ENCODE measurements at places on chromosomes 5 and 9.
A peak's percentile ranks its signal among the peaks of the same experiment; 100 is the strongest.

DNA sequence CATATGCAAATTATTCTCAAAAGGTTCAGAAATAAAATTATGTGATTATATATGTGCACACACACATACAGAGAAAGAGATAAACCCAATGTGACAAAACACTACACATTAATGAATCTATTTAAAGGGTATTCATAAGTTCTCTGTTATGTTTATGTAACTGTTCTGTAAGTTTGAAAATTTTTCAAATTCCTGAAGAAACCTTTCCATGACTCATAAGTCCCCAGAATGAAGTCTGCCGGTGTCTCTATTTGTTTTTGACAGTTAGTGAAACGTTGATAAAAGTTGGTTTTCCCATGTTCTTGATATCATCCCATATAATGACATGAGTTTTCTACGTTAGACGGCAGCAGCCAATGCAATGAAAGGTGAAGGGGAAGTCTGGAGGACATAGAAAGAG lies 199.5 kb upstream of the PUM3 start:
- DNase-seq = no peak

GRCh38 chr5:81066102-81066501 lies 105.9 kb downstream of the RASGRF2 start:
- DNase-seq = no peak

DNA sequence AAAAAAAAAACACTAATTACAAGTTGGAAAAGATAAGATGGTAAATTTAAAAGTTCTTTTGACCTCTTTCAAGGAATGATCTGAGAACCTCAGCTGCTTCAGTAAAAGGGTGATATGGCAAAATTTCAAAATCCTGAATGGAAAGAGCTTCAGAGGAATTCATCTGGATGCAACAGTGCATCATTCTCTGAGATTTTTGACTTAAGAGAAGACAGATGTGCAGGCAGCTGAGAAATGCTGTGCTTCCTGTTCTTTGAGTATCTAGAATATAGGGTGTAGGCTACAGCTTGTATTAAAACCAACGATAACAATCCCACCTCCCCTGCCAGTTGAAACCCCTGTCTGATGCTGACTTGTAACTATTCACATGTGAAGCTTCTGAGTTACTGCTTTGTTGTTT lies 6.2 kb downstream of the FRMPD1 start:
- no peak for DNase-seq

DNA sequence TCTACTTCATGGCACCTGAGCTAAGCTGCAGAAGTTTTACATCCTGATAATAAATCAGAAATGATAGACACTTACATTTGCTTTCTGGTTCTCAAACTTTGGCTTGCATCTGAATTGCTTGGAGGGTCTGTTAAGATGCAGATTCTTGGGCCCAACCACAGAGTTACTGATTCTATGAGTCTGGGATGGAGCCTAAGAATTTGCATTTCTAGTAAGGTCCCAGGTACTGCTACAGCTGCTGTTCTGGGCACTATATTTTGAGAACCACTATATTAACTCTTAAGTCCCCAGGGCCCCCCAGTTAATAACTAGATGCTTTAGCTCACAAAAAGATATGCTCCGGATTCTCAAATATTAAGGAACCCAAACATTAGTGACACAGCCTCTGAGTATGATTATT lies 69.8 kb upstream of the DAB2 start:
- DNase-seq = no peak

DNA sequence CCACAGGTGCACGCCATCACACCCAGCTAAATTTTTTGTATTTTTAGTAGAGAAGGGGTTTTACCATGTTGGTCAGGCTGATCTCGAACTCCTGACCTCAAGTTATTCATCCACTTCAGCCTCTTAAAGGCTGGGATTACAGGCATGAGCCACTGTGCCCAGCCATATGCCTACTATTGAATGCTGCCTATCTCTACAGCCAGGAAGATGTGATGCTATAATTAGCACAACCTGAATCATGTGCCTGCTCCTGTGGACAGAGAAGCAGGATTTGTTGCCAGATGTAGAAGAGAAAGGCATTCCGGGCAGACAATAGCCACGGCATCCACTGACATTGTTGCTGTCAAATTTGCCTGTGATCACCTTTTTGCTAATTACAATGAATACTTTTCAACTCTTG lies 24.4 kb upstream of the MLLT3 start:
- DNase-seq = no peak

- peak; percentile 59 for DNase-seq
Observed at GRCh38 chr5:180291943-180292831, at the start of gene MAPK9. MAPK9 (minus strand) TSS chr5:180292083; CDS start chr5:180280561, 11,522 bp downstream.

- DNase-seq = no peak
Observed at GRCh38 chr9:136156209-136157120, 37.8 kb upstream of the TMEM250 start.

GRCh38 chr9:107685901-107686300 lies 196.3 kb upstream of the KLF4 start:
- DNase-seq = no peak

DNA sequence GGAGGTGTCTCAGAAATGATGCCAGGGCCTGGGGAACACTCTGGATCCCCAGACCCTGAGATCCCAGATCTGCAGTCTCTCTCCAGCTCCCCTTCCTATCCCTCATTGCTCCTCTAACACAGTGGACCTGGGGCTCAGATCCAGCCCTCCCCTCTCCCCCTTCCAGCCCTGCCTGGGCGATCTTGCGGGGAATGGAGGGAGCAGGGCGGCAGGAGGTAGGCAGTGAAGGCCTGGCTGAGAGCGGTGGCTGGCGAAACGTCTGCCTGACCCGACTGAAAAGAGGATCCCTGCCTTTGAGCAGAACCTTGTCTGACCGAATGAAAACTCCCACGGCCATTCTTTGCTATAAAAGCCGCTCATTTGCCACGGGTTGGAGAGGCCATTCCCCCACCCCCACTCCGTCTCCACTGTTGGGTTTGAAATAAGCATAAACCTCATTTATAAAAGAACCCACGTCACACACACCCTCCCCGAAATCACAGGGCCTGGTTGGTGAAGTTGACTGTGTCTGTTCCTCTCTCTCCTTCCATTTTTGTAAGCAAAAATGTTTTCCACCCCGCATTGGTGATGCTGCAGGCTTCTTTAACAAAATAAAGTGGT lies 8.8 kb downstream of the MSX2 start:
- DNase-seq = no peak

- DNase-seq = no peak
Observed at GRCh38 chr9:2962471-2963172, 118.7 kb upstream of the PUM3 start.

- DNase-seq = no peak
Observed at GRCh38 chr5:125036494-125036893, 290.1 kb upstream of the ZNF608 start.

DNA sequence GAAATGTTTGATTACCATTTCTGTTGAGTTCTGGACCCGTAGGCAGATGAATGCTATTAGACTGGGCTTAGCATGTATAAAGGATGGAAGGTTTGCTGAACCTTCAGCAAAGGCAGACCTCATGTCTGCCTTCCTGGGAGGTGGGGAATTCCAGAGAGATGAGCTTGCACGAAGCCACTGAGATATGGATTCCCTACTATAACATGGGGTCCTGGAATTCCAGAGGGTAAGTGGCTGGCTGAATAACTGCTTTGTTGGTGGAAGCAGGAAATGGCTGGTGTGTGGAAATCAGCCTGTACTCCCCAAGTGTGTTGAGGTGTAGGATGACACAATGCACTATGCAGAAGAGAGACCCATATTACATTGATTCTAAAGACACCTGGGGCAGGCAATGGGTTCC lies 526.4 kb downstream of the CTNND2 start:
- no peak for DNase-seq

GRCh38 chr5:179228341-179229121 lies 116.7 kb downstream of the ADAMTS2 start:
- no peak for DNase-seq

DNA sequence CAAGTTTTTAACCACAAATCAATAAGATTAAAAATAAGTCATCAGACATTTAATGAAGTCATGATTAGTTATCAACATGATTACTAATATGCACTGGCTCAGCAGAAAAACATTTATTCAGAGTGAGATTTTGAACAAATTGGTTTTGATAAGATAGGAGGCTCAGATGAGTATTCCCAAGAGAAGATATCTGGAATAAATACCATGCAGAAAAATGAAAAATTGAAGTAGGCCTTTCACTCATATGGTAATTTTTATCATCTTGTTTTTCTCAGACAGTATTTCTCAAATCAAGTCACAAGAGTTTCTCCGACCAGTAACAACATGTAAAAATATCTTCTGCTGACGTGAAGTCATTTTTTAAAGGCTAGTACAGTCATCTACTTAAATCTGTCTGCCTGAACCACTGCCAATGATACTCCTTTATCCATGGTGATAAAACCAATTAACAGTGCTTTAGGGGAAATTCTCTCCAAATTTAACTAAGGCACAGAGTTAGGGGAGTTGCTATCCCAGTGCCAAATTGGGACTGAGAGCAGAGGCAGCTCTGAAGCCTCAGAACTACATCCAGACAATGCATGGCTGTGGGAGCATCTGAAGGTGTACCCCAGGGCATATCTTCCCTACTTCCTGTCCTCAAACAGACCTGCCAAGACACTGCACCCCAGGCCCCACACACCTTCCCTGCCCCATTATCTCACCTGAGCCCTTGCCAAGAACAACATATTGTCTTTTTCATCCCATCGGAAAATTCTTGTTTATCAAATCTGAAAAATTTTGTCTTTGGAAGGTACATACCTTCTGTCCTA lies 105.5 kb upstream of the TSLP start:
- no peak for DNase-seq

DNA sequence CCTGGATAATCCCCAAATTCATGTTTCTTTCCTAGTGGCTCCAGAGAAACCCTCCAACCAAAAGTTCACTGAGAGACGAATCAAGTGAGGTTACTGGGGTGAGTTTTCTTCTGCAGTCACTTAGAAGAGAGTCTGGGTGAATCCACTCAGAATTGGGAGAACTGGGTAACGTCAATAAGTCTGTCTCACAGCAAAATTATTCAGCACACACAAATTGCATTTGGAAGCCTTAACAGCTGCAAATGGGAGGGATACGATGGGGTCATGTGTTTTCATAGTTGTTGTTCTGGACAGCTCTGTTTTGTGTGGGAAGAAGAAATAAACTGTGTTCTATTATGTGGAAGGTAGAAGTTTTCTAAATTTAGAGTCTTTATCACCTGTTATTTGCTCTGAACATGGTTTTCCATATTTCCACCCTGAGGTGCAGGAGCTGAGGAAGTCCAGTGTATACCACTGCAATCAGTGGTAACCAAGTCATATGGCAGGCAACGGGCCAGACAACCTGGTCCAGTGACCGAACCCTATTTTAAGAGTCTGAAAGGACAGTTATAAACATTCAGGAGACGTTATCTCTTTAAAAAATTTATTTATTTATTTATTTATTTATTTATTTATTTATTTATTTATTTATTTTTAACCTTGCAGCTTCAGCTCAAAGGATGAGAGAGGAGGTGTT lies 21.9 kb downstream of the MARCHF3 start:
- DNase-seq = no peak

GRCh38 chr9:109319626-109320241 lies 1.1 kb downstream of the EPB41L4B start:
- no peak for DNase-seq

- no peak for DNase-seq
Observed at GRCh38 chr5:64595031-64595855, 89.4 kb downstream of the RGS7BP start.

DNA sequence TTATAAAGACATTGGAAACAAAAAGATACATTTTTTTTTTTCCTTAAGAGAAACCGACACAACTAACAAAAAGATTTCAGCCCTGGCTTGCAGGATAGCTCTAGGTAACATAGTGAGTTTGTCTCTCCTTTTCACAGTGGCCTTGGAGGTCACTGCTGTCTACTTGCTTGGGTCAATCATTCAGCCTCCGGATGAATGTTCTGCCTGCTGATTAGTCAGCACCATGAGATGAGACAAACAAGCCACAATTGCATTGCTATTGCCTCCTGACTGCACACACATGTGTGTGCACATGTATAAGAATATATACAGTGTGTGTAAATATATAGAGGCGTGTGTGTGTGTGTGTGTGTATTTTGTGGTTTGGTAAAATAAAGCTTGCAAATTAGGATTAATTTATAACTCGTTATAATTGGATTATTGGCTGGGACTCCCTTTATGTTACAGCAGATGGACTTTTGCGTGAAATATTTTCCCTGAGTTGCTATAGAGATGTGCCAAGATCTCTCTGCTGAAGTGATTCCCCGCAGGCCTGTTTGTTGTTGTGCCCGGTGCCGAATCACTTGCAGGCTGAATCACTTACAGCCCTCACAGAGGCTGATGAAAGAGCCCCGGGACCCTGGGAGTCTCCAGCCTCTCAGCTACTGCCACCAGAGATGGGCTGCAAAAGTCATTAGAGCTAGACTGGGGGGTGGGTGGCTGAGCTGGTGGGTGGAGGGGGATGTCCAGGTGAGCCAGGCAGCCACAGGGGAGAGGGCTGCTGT lies 161.2 kb downstream of the FGF18 start:
- DNase-seq = no peak

DNA sequence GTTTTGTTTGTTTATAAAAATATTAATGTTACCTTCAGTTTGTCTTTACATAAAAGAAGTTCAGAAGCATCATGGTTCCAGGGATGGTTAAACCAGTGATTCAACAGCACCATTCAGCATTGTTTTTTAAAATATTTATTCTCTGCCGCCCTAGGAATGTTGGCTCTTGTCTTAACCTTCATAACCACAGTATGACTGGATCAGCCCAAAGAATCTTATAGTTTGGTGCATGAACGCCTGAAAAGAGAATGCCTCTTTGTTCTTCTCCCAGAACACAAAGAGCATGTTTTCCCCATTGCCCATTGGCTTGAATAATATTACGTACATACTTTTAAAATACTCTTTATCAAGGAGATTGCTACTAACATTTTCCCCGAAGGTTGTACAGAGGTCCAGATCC lies 413.4 kb downstream of the ANXA1 start:
- no peak for DNase-seq

DNA sequence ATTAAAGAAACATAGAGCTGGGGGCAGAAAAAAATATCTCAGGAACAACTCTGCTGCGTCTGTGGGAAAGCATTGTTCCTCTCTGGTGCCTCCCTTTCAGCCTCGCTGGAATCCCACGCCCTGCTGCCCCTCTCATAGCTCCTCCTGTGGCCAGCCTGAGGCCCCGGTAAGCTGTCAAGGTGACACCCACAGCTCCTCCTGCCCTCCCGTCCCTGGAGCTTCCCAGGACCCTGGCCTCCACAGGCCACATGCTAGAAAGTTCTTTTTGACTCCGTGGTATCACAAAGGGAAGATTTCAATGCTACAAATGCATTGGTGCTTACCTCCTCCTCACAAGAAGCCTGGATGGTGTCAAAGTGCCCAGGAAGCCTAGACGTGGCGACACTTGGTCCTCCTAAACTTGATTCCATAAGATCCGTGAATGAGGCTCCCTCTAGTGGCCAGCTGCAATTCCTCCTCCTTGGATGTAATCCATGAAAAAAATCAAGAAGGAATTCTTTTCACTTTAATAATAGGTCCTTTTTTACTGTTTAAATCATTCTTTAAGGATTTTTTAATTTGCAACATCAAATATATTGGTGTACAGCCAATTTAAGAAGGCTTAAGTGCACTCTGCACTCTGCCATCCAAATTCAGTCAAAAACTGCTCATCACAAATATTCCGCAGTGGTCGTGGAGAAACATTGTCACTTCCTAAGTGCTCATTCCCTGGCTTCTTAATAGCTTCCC lies 104.9 kb downstream of the CFAP90 start:
- DNase-seq = peak; percentile 1
